ENCODE measurements at places on chromosomes 5 and 9.
A peak's percentile ranks its signal among the peaks of the same experiment; 100 is the strongest.

- no peak for DNase-seq
Observed at GRCh38 chr9:117415358-117415914, 579 bp upstream of the ASTN2 start.

GRCh38 chr5:92543201-92543600, 1037.8 kb downstream of the NR2F1-AS1 start:
- DNase-seq = no peak

DNA sequence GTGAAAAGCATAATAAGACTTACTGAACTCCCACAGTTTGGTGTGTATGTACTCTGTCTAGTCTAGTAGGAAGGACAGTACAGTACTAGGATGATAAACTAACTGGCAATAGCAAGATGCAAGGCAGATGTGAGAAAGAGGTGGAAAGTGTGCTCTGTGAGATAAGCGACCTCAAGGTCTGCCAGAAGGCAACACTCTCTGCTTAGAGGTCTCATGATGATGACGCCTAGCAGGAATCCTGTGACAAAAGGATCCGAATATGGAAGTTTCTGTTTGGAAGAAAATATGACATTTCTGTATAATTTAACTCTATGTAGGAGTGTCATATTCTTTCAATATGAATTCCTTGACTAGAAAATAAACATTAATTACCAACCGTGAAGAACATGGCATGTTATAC, 112.2 kb downstream of the PLPPR1 start:
- no peak for DNase-seq

DNA sequence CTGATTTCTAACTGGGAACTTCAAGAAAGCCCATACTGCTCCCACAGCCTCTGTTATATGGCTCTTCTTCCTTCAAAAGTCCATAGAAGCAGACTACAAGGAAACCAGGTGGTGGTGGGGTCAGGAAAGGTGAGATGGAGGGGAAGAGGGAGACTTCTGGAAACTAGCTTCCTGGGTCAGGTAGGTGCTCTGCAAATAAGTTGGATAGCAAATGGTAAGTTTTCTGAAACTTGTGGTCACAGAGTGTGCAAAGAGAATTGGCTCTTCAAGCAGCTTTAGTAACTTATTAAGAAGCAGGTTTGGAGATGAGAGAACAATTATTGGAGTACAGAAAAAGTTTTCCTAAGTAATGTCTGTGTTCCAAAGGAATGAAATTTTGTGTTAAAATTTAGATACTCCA, 316.9 kb downstream of the ADGRV1 start:
- no peak for DNase-seq

DNA sequence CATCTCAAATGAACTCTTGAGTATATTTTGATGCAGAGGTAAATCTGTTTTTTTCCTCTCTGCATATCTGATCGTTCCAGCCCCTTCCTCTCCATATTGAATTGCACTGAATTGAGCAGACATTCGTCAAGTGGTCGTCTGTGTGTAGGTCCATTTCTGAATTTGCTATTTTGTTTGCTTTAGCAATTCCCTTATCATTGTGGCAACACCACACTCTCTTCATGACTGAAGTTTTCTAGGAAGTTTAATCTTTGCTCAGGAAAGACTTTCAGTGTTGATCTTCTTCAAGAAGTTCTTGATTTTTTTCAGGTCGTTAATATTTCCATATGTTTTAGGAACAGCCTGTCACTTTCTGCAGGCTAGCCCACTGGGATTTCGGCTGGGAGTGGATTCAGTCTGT, 132.0 kb downstream of the WNK2 start:
- DNase-seq = no peak

DNA sequence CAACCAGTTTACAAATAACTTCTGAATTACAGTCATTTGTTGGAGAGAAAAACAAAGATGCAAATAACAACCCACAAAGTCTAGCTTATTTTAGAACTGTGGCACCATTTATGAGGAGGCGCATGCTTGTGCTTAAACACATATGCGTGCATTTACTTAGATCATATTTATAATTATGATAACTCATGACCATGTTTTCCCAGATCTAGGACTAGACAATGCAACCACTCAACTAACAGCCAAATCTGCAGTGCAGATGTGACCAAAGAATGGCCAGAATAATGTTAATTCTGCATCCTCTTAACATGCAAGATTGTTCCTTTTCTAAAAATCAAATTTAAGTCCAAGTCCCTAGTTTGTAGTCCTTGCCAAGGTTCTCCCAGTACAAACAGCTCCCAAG, 167.3 kb upstream of the FST start:
- DNase-seq = no peak

DNA sequence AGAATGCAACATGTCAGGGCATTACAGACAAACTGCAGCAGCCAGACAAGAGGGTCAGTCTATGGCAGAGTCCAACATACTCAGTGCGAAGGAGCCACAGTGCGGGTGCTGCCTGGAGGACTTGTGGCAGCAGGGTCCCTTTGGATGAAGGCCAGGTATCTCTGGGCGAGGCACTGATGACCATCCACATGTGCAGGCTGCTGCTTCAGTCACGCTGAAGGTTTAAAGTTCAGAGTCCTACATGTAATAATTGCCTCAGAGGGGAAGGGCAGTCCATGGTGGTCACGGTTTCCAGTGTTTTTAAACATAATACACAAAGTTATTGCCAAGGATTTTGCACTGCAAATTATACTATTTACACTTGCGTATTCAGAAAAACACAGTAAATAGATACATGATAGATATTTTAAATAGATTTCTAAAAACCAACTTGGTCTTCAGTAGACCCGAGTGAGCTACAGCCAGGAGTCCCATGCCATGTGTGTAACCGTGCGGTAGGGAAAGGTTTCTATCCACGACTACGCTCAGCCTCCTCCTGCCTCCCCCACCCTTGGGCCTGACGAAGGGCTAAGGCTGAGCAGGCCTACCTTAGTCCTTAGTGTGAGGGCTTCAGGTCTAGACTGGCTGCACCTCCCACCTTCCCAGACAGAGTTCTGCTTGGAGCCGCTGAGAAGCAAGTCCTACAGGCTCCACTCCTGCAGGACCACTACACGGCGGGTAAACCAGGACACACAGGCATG, 76.2 kb downstream of the GPR21 start:
- DNase-seq = no peak

DNA sequence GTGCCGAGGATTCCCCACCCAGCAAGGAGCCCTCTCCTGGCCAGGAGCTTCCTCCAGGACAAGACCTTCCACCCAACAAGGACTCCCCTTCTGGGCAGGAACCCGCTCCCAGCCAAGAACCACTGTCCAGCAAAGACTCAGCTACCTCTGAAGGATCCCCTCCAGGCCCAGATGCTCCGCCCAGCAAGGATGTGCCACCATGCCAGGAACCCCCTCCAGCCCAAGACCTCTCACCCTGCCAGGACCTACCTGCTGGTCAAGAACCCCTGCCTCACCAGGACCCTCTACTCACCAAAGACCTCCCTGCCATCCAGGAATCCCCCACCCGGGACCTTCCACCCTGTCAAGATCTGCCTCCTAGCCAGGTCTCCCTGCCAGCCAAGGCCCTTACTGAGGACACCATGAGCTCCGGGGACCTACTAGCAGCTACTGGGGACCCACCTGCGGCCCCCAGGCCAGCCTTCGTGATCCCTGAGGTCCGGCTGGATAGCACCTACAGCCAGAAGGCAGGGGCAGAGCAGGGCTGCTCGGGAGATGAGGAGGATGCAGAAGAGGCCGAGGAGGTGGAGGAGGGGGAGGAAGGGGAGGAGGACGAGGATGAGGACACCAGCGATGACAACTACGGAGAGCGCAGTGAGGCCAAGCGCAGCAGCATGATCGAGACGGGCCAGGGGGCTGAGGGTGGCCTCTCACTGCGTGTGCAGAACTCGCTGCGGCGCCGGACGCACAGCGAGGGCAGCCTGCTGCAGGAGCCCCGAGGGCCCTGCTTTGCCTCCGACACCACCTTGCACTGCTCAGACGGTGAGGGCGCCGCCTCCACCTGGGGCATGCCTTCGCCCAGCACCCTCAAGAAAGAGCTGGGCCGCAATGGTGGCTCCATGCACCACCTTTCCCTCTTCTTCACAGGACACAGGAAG, 120.2 kb downstream of the RGS3 start:
- DNase-seq = no peak

DNA sequence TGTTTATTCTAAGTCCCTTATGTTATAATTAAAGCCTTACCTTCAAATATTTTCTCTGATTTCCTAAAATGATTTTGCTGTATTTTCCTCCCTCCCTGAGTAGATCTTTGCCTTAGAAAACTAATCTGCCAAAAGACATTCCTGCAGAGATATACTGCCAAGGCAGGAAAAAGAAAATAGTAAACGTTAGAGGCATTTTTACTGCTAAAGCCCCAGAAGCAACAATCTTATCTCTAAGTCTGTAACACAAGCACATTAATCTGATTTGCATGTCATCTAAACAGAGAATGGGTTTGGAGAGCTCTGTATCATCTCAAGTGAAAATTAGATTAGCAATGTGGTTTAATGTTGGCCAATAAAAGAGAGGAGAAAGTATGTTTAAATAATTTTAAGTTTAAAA, 847.7 kb downstream of the MAT2B start:
- DNase-seq = no peak

GRCh38 chr5:76104027-76104426, 20.8 kb downstream of the SV2C start:
- DNase-seq = peak; percentile 4
